ENCODE measurements at places on chromosomes 13 and 19.
A peak's percentile ranks its signal among the peaks of the same experiment; 100 is the strongest.

- DNase-seq: no peak
Observed at GRCh38 chr19:18441804-18442788, 4.2 kb upstream of the ISYNA1 start.

DNA sequence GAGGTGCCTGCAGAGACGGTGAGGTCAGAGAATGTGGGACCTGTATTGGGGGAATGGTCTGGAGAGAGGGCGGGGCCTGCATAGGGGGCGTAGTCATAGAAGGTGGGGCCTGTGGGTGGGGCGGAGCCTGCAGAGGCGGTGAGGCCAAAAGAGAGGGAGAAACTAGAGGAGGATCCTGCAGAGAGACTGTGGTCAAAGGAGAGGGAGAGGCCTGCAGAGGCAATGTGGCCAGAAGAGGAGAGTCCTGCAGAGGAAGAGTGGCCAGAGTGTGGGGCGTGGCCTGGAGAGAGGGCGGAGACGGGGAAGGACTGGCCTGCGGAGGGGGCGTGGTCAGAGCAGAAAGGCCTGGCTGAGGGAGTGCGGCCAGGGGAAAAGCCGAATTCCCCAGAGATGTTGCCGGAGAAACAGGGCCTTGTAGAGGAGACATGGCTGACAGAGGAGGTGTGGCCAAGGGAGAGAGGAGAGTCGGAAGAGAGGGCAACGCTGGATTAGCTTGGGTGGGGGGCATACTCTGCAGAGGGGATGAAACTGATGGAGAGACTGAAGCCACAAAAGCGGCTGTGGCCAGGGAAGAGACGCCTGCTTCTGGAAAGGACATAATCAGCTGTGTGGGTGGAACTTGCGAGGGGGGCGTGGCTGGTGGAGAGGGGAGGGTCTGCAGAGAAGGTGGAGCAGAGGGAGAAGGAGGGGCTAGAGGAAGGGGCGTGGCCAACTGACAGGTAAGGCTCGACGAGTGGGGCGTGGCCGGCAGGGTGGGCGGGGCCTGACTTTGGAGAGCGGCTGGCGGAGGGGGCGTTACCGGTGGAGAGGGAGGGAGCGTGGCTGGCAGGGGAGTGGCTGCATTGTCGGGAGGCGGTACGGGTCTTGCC is 2.5 kb downstream of the PRR36 start:
- peak; percentile 91 for DNase-seq

DNA sequence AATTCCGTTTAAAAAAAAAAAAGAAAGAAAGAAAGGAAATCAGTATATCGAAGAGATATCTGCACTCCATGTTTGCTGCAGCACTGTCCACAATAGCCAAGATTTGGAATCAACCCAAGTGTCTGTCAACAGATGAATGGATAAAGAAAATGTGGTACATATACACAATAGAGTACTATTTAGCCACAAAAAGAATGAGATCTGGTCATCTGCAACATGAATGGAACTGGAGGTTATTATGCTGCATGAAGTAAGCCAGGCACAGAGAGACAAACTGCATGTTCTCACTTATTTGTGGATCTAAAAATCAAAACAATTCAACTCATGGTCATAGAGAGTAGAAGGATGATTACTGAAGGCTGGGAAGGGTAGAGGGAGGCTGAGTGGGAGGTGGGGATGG is 16.3 kb downstream of the ZNF565 start:
- DNase-seq: no peak

GRCh38 chr13:102333320-102334198 is 68.3 kb downstream of the FGF14 start:
- no peak for DNase-seq

GRCh38 chr13:99955107-99955746 is 16.3 kb downstream of the ZIC5 start:
- no peak for DNase-seq

GRCh38 chr13:22193070-22193469 is 522.2 kb downstream of the FGF9 start:
- DNase-seq: no peak

DNA sequence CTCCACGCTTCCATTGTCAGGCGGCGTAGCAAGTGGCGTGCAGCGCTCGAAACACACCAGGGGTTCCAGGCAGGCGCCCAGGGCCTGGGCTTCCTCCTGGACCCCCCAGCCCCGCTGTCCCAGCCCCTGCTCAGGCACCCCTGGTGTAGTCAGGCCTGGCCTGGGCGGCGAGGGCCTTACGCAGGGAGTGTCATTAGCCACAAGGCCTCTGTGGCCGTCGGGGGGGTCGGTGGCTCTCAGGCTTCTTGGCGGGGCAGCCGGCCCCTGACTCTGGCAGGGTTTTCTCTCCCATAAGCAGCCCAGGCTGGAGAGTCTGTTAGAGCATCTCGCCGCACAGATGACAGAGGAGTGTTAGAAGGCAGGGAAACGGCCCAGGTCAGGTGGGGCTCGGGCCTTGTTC is 116.7 kb downstream of the KDM4B start:
- DNase-seq: no peak

GRCh38 chr13:27306364-27306763 is 35.7 kb downstream of the RASL11A start:
- DNase-seq: no peak

DNA sequence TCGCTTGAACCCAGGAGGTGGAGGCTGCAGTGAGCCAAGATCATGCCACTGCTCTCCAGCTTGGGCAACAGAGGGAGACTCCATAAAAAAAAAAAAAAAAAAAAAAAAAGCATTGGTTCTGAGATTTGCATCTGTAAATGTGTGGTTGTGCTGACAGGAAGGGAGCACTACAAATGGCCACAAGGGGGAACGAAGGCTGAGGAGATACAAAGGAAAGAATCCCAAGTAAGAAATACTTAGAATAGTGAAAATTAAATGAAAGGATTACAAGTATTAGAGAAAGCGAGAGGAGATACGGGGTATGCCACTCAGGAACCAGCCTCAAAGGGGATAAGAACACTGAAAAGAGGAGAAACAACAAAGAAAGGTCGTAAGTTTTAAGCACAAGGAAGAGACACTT is 284.9 kb downstream of the KLF12 start:
- DNase-seq: no peak

- DNase-seq: no peak
Observed at GRCh38 chr13:73772449-73773167, 361.6 kb downstream of the KLF12 start.

GRCh38 chr13:21800837-21801616 is 130.2 kb downstream of the FGF9 start:
- DNase-seq: no peak

DNA sequence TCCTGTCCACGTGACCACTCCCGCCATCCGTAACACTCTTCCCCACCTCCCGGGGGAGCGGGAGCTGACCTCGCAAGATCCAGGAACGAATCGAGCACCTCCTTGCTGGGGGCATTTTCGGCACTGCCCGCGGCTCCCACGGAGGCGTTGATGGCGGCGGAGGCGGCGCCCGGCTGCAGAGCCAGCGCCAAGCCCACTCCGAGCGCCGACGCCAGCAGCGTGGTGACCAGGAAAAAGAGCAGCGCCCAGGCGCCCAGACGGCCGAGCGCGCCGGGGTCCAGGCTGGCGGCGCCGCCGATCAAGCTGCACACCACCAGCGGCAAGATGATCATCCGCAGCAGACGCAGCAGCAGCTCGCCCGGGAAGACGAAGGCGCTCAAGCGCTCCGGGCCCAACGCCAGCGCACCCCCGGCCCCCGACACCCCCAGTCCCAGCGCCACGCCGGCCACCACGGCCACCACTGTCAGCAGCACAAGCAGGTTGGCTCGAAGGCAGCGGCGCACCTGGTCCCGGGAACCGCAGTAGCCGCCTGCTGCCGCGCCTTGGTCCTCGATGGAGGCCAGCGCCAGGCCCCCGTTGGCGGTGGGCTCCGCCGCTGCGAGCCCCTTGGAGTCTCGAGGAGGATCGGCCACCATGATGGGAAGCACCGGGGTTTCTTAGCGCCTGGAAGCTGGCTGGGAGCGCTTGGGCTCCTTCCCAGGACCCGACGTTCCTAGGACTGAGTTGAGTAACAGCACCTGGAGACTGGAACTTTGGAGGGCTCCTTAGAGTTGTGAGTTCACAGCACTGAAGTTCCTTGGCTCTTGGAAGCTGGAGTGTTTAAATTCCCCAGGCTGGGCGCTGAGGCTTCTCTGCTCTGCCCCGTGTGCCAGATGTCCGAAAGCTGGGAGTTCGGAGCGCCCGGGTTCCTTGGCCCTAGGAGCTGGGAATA is 798 bp downstream of the SLC1A5 start:
- DNase-seq: peak; percentile 83

DNA sequence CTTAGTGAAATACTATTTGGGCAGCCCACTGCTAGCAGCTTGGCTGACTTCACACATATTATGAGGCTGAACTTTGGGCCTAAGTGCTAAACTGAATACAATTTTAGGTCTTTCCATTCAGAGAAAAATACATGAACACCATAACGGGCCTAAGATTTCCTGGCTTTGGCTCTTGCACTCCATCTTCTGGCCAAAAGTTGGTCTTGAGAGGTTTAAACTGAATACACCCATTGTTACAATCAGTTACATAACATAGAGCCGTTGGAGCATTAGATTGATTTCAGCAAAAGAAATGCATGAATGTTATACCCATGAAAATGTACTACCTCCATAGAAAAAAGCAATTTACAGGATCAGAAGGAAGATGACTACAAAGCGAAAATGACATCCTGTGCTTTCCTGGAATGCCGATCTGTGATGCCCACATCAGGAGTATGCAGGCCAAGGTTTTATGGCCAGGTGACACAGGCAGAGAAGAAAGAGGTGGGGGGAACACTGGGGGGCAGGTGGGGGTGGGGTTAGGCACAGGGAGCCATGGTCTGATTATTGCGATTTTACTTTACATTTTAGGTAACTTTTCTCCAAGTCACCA is 11.1 kb upstream of the SHISA2 start:
- no peak for DNase-seq

DNA sequence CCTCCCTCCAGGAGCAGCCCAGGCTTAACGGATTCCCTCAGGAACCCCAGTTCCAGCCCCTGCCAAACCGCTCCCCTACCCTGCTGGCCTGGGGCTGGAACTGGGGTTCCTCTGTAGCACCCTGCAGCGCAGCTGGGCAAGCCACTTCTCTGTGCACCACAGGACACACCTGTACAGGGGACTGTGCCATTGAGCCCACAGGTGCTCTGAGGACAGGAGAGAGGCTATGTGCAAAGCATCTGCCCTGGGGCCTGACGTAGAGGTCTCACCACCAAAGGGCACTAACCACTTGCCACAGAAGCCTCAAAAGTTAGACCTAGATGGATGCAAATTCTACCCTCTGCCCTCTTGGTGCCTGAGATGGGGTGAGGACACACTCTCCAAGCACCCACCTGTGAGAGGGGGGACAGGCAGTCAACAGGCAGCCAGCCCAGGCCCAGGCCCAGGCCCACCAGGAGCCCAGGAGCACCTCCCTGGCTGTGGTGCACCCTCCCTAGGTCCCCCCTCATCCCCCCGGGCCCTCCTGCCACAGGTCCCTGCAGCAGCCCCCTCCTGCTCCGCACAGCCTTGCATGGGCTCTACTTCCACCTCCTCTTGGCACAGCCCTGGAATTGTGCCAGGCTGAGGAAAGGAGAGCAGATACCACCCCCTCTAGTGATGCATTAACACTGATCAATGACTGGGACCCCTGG is 27.6 kb upstream of the SLC35E1 start:
- peak; percentile 45 for DNase-seq

DNA sequence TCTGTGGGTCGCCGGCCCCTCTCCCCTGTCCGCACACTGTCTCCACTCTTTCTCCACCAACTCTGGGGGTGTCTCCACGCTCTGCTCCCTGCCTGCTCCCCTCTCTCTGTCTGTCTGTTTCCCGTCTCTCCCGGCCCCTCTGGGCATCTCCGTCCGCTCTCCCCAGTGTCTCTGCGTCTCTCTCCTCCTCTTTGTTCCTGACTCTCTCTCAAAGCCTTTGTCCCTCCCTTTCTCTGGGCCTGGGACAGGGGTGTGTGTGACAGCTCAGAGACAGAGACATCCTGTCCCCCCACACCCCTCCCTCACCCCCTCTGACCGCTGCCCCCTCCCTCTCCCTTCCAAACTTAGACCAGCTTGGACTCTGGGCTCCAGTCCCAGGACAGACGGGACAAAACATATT is 668 bp upstream of the SBK3 start:
- no peak for DNase-seq

- no peak for DNase-seq
Observed at GRCh38 chr19:38265921-38266429, 1.6 kb downstream of the SPINT2 start.
